Chondrocyte (in vitro differentiated cells): ENCODE measurements at places on chromosomes 7 and 10. TPM values are rescaled to one million over a fixed set of nuclear protein-coding genes. Genes with fewer than 3 reads are reported as not detected.

LIPN gene
- total RNA-seq = not detected in 3 replicates

DNA sequence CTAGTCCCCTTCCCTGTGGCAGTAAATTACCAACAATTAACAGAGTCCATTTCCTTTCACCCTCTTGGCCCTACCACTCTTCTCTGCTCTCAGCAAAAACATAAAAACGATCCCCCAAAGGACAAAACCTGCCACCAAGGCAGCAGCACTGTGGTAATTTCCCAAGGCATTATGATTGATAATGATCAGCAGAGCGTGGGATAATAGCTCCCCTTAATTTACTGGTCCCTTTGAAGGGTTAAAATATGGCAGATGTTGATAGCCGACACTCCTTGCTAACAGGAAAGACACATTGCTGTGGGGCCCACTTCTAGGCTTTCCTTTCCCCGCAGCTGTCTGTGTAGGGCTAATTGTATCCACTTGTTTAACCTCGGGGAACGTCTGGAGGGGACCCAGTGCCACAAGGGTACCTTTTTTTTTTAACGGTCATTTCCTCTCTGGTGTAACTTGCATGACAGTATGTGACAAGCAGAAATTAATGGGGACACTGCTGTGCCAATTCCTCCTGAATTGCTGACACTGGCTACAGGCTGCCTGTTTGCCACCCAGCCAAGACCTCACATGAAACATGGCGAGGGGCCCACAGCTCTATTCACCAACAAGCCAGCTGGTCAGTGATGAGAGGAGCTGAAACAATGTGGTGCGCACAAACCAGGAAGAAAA lies 81.3 kb downstream of the CDK6 start:
- no peak for DNase-seq
- peaks cover 12% of the 10 kb centered on the region for H3K36me3 ChIP-seq
- peak overlapping the region; percentile 73 for H3K27ac ChIP-seq
- peak overlapping the region; percentile 8 for H3K4me3 ChIP-seq
- H3K4me1 ChIP-seq = peaks cover 80% of the 10 kb centered on the region

GRCh38 chr7:24733414-24734060 lies 23.7 kb downstream of the GSDME start:
- peaks cover 54% of the 10 kb centered on the region for H3K4me1 ChIP-seq
- no peaks in the 10 kb centered on the region for H3K27me3 ChIP-seq
- H3K4me3 ChIP-seq = no peak overlapping the region
- peak overlapping the region; percentile 57 for H3K27ac ChIP-seq
- DNase-seq = no peak

DNA sequence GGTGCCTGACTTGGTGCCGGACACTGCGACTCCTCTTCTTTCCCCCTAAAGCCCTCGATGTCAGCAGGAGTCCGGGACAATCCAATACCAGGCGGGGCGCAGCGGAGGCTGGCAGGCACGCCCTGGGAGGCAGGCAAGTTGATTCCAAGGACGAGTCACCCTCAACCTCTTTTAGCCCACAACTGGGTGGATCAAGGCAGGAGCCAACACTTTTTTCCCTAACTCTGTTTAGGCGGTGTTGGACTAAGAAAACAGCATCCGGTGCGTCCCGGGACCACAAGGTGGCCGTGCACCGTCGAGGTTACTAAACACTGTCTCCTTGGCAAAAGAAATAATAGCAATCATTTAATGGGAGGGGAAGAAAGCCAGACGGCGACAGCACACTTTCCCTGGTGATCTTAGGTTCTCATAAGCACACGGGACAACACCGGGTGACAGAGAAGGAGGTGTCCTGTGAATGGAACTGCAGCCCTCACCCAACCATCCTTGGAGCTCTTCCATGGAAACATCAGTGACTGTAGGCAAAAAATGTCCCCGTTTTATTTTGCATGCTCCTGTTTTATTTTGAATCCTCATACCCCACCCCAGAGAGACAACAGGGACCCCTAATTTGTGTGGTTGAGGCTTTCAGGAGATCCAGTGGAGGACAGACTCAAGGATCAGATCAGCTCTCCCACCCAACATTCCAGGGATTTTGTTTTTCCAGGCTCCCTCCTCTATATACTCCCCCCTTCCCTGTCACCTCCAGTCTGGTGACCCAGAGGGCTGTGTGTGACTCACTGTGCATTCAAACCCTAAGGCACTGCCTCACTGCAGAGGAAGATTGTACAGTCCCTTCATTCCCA lies 1.3 kb upstream of the CALCR start:
- H3K36me3 ChIP-seq = no peaks in the 10 kb centered on the region
- H3K27me3 ChIP-seq = peaks cover 66% of the 10 kb centered on the region
- peaks cover 18% of the 10 kb centered on the region for H3K4me1 ChIP-seq
- H3K27ac ChIP-seq = peak overlapping the region; percentile 22

TMEM225B gene
- total RNA-seq = 0.56 to 1.8 TPM (median 0.75 TPM) in 3 replicates

GRCh38 chr10:80203835-80204676 lies 1.3 kb downstream of the ANXA11 start:
- no peaks in the 10 kb centered on the region for H3K27me3 ChIP-seq
- DNase-seq = no peak
- H3K4me1 ChIP-seq = peaks cover 75% of the 10 kb centered on the region
- peak overlapping the region; percentile 87 for H3K4me3 ChIP-seq
- peak overlapping the region; percentile 94 for H3K27ac ChIP-seq

GRCh38 chr10:108249940-108250339 lies 1085.4 kb upstream of the SORCS1 start:
- H3K27ac ChIP-seq = no peak overlapping the region
- no peak for DNase-seq
- no peak overlapping the region for H3K4me3 ChIP-seq
- H3K4me1 ChIP-seq = no peaks in the 10 kb centered on the region
- H3K36me3 ChIP-seq = no peaks in the 10 kb centered on the region

- no peak overlapping the region for H3K27ac ChIP-seq
- DNase-seq = no peak
- H3K4me1 ChIP-seq = no peaks in the 10 kb centered on the region
- H3K4me3 ChIP-seq = no peak overlapping the region
Measured at GRCh38 chr7:34059136-34059828, 153.9 kb downstream of the BMPER start.

DNA sequence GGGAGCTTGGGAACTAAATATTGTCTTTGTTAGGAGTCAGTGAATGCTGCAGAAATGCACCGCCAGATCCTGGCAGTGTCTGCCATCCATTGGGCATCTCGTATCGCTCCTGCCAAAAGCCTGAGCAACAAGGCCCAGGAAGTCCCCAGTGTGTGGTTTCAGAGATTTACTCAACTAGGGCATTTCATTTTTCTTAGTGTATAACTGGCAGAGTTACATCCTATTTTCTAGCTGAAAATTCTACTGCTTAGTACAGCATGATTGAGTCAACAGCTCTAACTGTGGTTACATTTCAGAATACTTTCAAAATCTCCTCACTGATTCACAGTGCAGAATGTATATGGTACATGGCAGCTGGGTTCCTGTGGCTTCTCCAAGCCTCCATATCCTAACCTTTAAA lies 95.8 kb upstream of the CREB5 start:
- DNase-seq = no peak
- H3K4me3 ChIP-seq = no peak overlapping the region
- peaks cover 27% of the 10 kb centered on the region for H3K27me3 ChIP-seq
- peaks cover 3% of the 10 kb centered on the region for H3K4me1 ChIP-seq
- H3K36me3 ChIP-seq = no peaks in the 10 kb centered on the region

HOXA9 gene
- not detected in 3 replicates for total RNA-seq

RTKN2 gene
- total RNA-seq = 3.4 to 4.0 TPM (median 3.9 TPM) in 3 replicates

GARS1 gene
- total RNA-seq = 224 to 583 TPM (median 581 TPM) in 3 replicates

CACUL1 gene
- 32.1 to 36.5 TPM (median 32.5 TPM) in 3 replicates for total RNA-seq

- H3K27ac ChIP-seq = no peak overlapping the region
- H3K36me3 ChIP-seq = peaks cover 2% of the 10 kb centered on the region
- H3K27me3 ChIP-seq = peaks cover 18% of the 10 kb centered on the region
- H3K4me1 ChIP-seq = no peaks in the 10 kb centered on the region
- no peak for DNase-seq
Measured at GRCh38 chr7:31290601-31291000, 49.9 kb downstream of the NEUROD6 start.

PHKG1 gene
- total RNA-seq = 0.15 to 0.62 TPM (median 0.24 TPM) in 3 replicates

GRCh38 chr10:74683621-74684364 lies 142.6 kb upstream of the KAT6B start:
- no peak overlapping the region for H3K27ac ChIP-seq
- no peak overlapping the region for H3K4me3 ChIP-seq
- H3K4me1 ChIP-seq = peaks cover 5% of the 10 kb centered on the region
- DNase-seq = no peak

- peak overlapping the region; percentile 74 for H3K27ac ChIP-seq
- no peak for DNase-seq
- no peaks in the 10 kb centered on the region for H3K27me3 ChIP-seq
- H3K4me3 ChIP-seq = no peak overlapping the region
Measured at GRCh38 chr7:16594061-16594460, 51.5 kb downstream of the ANKMY2 start.

DNA sequence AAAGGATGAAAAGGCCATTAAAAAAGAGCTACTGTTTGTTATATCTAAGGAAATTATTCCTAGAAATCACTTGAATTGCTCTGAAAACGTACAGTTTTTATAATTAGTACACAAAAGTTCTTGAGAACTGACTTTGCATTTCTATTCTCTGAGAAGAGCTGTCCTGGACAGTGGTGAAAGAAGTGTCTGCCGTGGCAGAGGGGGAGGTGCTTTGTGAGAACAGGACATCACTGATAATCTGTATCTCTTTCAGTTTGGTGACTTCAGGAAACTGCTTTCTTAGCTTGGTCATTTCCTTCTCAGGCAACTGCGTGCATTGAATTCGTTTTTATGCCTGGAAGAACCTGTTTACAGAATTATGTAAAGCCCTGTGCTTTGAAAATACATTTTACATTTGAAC lies 52.1 kb downstream of the POLL start:
- no peaks in the 10 kb centered on the region for H3K4me1 ChIP-seq
- no peak overlapping the region for H3K4me3 ChIP-seq
- DNase-seq = no peak
- peaks cover 34% of the 10 kb centered on the region for H3K36me3 ChIP-seq
- no peak overlapping the region for H3K27ac ChIP-seq

TRIM73 gene
- 3.1 to 6.6 TPM (median 3.5 TPM) in 3 replicates for total RNA-seq

ING3 gene
- 14.2 to 18.6 TPM (median 17.4 TPM) in 3 replicates for total RNA-seq

- peak overlapping the region; percentile 80 for H3K27ac ChIP-seq
- H3K27me3 ChIP-seq = no peaks in the 10 kb centered on the region
- H3K4me3 ChIP-seq = no peak overlapping the region
- H3K36me3 ChIP-seq = no peaks in the 10 kb centered on the region
Measured at GRCh38 chr7:43522406-43523156, 60.3 kb upstream of the STK17A start.

GRCh38 chr7:127706766-127707165 lies 54.8 kb downstream of the SND1 start:
- no peak for DNase-seq
- H3K27ac ChIP-seq = no peak overlapping the region
- no peak overlapping the region for H3K4me3 ChIP-seq
- H3K4me1 ChIP-seq = peaks cover 14% of the 10 kb centered on the region
- no peaks in the 10 kb centered on the region for H3K27me3 ChIP-seq

GRCh38 chr7:34457329-34457728 lies 200.7 kb upstream of the NPSR1 start:
- H3K27ac ChIP-seq = no peak overlapping the region
- peaks cover 3% of the 10 kb centered on the region for H3K4me1 ChIP-seq
- no peak overlapping the region for H3K4me3 ChIP-seq
- H3K36me3 ChIP-seq = peaks cover 3% of the 10 kb centered on the region
- no peak for DNase-seq

- no peak for DNase-seq
- H3K4me3 ChIP-seq = peak overlapping the region; percentile 38
- H3K4me1 ChIP-seq = peaks cover 55% of the 10 kb centered on the region
- H3K36me3 ChIP-seq = no peaks in the 10 kb centered on the region
- peaks cover 2% of the 10 kb centered on the region for H3K27me3 ChIP-seq
Measured at GRCh38 chr10:93751832-93752231, 5.9 kb upstream of the LGI1 start.

GRCh38 chr7:40586197-40586596 lies 451.4 kb downstream of the SUGCT start:
- no peak for DNase-seq
- H3K36me3 ChIP-seq = peaks cover 5% of the 10 kb centered on the region
- peak overlapping the region; percentile 84 for H3K27ac ChIP-seq

GRCh38 chr7:83681200-83681778 lies 32.4 kb upstream of the SEMA3E start:
- no peak for DNase-seq
- no peaks in the 10 kb centered on the region for H3K36me3 ChIP-seq
- H3K4me3 ChIP-seq = no peak overlapping the region
- H3K4me1 ChIP-seq = peaks cover 22% of the 10 kb centered on the region
- no peak overlapping the region for H3K27ac ChIP-seq

- no peak overlapping the region for H3K4me3 ChIP-seq
- DNase-seq = no peak
- no peaks in the 10 kb centered on the region for H3K36me3 ChIP-seq
- no peak overlapping the region for H3K27ac ChIP-seq
- H3K27me3 ChIP-seq = peaks cover 28% of the 10 kb centered on the region
Measured at GRCh38 chr10:132944510-132944909, 2.1 kb upstream of the CFAP46 start.

DNA sequence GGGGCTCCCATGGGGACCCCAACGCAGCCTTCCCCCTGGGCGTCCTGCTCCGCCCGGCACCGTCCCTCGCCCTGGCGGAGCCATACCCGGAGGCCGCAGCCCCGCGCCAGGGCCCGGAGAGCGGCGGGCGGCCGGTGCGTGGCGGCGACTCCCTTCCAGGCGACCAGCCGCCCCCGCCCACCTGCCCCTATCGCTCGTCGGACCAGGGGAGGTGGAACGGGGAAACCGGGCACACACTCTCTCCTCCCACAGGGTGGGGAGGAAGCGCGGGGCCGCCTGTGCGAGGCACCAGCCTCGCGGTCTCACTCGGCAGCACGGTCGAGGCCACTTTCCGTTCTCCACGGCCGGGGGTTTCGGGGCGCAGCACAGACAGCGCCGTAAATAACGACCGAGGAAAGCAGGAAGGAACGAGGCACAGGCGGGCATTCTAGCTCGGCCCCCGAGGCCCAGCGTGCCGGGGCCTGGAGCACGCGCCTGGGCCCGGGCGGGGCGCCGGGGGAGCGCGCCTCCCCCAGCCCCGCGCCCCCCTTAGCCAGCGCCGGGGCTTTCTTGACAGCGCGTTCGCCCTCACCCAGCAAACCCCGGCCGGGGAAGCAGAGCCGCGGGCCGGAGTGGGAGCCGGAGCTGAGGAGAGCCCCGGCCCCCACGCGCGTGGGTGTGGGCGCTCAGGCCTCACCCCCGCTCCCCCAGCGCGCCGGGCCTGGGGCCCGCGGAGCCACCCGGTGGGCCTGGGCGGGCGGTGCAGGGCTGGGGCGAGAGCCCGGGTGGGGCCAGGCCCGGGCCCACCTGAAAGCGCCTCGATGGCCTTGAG lies 936 bp downstream of the IGF2BP3 start:
- H3K36me3 ChIP-seq = peaks cover 2% of the 10 kb centered on the region
- peak overlapping the region; percentile 99 for H3K27ac ChIP-seq
- H3K27me3 ChIP-seq = no peaks in the 10 kb centered on the region
- peak overlapping the region; percentile 94 for H3K4me3 ChIP-seq

- H3K36me3 ChIP-seq = peaks cover 1% of the 10 kb centered on the region
- no peak for DNase-seq
- H3K4me1 ChIP-seq = peaks cover 13% of the 10 kb centered on the region
Measured at GRCh38 chr7:23277359-23277989, 21.7 kb upstream of the MALSU1 start.
